Kidney (tissue), 22 donors: ENCODE measurements at places on chromosomes 2 and 18. TPM values are rescaled to one million over a fixed set of nuclear protein-coding genes. Genes with fewer than 3 reads are reported as not detected.

AP1S3 gene
- 85.3 TPM for total RNA-seq

RFX8 gene
- total RNA-seq, result 0.28 TPM

KDSR gene
- 73.5 TPM for total RNA-seq

WNT6 gene
- total RNA-seq, result 0.57 TPM

ST6GAL2 gene
- 1.2 TPM for total RNA-seq

PROM2 gene
- total RNA-seq, result 65.6 TPM

REG1B gene
- total RNA-seq, result 11.0 TPM

REG3G gene
- 8.8 TPM for total RNA-seq

GLS gene
- total RNA-seq, result 230 TPM

REG1A gene
- total RNA-seq, result 215 TPM

CD226 gene
- total RNA-seq, result 5.0 TPM

LCT gene
- not detected for total RNA-seq

NOTO gene
- total RNA-seq, result not detected

DUSP19 gene
- 4.4 TPM for total RNA-seq

MSH2 gene
- total RNA-seq, result 17.0 TPM

ALPG gene
- total RNA-seq, result not detected

NDC80 gene
- total RNA-seq, result 0.63 TPM

C2orf15 gene
- total RNA-seq, result 6.3 TPM

CRYGB gene
- total RNA-seq, result not detected

OSR1 gene
- 1.6 TPM for total RNA-seq

GPATCH11 gene
- 6.0 TPM for total RNA-seq

HRH4 gene
- not detected for total RNA-seq

KCNF1 gene
- total RNA-seq, result 0.63 TPM

CNTNAP5 gene
- total RNA-seq, result 0.50 TPM
